ENCODE measurements at places on chromosomes 16 and 17.

DNA sequence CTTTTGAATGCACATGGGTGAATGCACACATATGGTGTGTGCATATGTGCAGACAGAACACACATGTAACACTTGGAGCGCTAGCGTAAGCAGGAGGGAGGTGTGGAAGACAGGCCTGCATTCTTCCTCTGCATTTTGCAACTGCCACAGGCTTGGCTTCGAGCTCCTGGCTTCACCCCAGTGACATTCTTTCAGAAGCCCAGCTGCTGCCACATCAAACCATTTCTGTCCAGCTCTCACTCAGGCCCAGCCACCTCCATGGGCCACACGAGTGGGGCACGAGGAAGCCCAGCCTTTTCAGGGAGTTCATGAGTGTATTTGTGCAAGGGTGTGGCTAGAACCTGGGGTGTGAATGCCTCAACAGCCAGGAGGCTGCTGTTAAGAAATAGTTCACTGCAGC, 18.8 kb downstream of the LGALS3BP start:
- no peak for DNase-seq

GRCh38 chr17:59155439-59156177, at the start of gene PRR11:
PRR11 (plus strand) TSS chr17:59155746; CDS start chr17:59169753, 14,007 bp downstream.
- peak; percentile 91 for DNase-seq

GRCh38 chr16:49937886-49938285, 82.0 kb upstream of the ZNF423 start:
- DNase-seq = no peak

- DNase-seq = no peak
Observed at GRCh38 chr17:19539040-19539399, 5.4 kb downstream of the SLC47A1 start.

- DNase-seq = no peak
Observed at GRCh38 chr17:48711128-48711527, 11.2 kb downstream of the PRAC1 start.

- DNase-seq = peak; percentile 30
Observed at GRCh38 chr17:2337544-2338314, 428 bp downstream of the SGSM2 start.

DNA sequence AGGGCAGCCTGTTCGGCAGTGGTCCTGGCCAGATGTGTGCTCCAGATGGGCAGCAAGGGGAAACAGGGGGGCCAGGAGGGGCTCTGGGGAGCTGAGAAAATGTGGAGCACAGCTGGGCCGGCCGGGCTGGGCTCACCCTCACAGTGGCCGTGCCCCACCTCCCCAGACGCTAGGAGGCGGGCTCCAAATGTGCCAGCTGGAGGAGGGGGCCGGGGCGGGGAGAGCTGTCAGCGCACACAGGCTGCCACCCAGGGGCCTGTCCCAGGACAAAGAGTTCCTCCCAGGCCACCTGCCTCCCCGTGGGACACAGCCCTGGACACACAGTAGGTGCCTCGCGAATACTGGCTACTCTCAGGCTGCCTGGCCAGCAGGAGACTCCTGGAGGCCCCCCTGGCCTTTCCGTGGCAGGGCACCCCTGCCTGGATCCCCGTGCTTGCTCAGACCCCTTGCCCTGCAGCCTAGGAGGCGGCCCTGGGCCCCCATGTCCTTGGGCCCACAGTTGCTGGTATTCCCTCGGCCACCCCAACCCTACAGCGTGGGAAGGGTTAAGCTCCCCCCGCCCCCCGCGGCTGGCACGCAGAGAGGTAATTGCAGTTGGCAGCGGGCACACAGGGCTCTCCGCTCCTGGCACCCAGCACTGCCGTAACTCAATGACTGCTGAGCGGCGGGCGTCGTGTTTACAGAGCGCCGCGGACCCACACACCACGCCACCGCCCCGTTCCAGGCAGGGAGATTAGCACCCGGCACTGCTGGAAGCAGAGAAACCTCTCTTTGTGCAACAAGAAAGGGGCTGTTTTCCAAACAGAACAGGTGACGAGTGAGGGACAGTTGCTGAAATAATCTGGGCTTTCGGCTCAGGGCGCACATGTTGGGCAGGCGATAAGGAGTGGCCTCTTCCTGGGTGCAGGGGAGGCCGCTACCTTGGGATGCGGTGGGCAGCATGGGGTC, 32.2 kb downstream of the BAHCC1 start:
- no peak for DNase-seq

DNA sequence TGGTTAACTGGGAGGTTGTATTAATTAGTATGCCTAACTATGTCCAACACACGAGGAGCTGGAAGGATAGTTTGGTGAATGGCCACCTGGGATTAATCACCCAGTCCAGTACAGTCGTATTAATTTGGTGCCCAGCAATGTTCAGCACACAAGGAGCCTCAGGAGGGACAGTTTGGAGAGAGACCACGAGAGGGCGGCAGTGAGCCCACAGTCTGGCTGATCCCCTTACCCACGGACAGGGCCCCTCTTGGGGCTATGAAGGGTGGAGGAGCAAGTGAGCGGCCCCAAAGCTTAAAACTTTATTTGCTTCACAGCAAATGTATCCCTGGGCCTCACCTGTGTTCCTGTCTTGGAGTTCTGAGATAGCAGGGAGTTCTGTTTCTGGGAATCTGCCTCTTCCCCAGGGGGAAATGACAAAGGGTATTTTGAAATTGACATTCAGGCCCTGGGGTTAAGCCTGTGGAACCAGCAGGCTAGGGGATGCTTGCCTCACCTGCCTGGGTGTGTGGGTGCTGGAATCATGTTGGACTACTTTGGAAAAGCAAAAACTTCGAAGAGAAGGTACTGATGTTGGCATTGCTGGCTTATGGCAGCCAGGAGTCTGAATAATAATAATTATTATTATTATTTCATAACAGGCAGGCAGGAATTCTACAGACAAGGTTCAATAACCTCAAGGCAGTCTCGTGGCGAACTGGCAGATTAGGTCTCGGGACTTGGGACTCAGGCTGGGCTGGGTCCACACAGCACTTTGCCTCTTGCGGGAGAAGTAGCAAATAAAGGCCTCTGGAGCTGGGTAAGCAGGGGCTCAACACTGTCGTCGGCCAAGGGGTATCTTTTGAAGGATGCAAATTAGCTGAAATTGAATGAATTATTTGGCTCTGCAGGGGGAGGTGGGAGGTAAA, 227.6 kb upstream of the ASIC2 start:
- peak; percentile 9 for DNase-seq

- no peak for DNase-seq
Observed at GRCh38 chr17:10156599-10156947, 41.8 kb downstream of the GAS7 start.

DNA sequence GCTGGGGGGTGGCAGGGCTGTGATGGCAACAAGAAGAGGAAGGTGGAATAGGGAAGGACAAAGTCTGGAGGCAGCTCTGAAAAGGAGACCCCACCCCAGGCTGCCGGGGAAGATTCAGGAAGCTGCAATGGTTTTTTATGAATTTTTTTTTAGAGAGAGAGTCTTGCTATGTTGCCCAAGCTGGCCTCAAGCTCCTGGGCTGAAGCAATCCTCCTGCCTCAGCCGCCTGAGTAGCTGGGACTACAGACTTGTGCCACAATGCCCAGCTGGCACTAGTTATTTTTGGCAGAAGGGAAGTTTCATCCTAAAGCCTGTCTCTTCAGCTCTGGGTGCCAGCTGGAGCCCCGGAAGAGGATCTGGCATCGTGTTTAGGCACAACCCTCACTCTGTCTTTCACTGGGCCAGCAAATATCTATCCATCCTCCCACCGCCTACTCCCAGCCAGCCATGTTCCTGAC, 1.3 kb upstream of the CES3 start:
- no peak for DNase-seq

DNA sequence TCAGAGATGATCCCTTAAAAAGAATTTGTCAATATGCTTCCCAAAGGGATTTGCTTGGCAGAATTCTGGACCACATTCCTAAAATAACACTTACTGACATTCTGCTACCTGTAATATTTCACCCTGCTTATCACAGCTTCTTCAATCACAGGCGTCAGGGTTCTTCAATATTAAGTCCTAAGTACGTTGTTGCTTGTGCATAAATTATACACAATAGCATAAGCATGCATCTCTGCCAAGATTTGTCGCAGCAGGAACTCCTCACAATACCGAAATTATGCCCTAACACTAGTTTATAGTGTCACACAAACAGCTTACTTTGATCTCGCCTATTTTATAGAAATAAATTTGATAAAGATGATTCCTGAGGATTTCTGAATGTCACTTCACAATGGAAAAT, 48.9 kb downstream of the UBE2G1 start:
- DNase-seq = no peak

DNA sequence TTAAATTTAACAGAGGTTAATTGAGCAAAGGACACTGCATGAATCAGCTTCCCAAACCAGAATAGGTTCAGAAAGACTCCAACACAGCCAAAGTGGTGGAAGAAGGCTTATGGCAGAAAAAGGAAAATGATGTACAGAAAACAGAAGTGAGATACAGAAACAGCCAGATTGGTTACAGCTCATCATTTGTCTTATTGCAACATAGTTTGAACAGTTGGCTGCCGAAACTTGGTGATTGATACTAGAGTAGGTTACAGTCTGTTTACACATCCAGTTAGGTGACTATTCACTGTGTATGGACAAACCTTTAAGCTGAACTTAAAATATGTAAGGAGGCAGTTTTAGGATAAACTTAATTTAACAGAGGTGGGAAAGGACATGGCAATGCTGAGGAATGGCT, 18.3 kb downstream of the TMEM100 start:
- no peak for DNase-seq

GRCh38 chr17:38753071-38753506, 548 bp downstream of the PSMB3 start:
- no peak for DNase-seq

Measured in stimulated activated CD8-positive, alpha-beta memory T cell treated with anti-CD3 and anti-CD28 coated beads, Interleukin-7, amount 100 ng/mL, for 48 hours (primary cell).